CD4-positive, alpha-beta T cell treated with Interleukin-12 subunit alpha and Interleukin-12 subunit beta, for 1 hour (primary cell): ENCODE measurements at places on chromosomes 13 and 19.

- no peak for DNase-seq
These were observed 19.2 kb downstream of the NAXD start for GRCh38 chr13:110634558-110634957.

DNA sequence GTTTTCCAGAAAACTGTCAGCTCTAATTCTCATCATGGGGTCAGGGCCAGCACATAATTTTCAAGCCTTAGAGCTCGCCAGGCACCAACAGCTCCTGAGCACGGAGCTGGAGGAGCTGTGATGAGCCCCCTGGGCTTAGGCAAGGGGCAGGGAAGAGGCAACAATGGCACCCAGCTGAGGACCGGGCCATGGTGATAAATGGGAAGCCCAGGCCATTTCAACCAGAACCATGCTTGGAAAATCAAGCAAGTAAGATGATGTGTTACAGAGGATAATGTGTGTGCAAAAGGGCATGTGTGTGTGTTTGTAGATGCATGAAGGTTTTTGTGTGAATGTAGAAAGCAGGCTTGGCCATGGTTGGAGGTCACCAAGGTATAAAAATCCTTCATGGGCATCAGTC lies 66.8 kb upstream of the UBAC2 start:
- DNase-seq: no peak

- DNase-seq: no peak
These were observed 2.8 kb upstream of the ANGPTL8 start for GRCh38 chr19:11236324-11237301.

DNA sequence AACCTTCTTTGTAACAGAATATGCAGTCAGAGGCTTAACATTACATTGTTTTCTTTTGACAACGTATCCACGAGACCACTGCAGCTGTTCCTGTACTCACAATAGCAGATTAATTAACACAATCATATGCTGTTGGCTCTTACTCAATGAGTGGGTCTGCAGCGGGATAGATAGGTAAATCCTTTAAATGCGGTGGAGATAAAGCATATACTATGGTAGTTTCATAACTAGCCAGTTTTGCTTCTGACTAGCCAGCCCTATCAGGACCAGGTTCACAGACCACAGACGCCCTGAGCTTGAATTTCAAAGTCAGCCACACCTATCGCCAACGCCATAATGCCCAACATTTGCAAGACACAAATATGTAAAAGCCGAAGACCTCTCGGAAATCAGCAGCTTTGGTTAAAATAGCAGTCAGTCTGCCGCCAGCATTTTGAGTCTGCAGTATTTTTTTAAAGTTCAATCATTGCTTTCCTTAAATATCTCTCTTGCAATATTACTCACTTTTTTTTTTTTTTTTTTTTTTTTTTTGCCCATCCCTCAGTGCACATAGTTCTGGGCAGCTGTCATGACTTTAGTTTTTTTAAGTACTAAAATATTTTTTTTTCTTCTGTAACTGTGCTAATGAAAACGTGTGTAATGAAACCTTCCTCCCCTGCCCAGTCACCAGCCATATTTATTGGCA lies 120.5 kb downstream of the ZNF536 start:
- no peak for DNase-seq

- DNase-seq: no peak
These were observed 61.9 kb downstream of the KDM4B start for GRCh38 chr19:5030822-5031221.
